ENCODE measurements at places on chromosomes 2 and 18.
A peak's percentile ranks its signal among the peaks of the same experiment; 100 is the strongest.

DNA sequence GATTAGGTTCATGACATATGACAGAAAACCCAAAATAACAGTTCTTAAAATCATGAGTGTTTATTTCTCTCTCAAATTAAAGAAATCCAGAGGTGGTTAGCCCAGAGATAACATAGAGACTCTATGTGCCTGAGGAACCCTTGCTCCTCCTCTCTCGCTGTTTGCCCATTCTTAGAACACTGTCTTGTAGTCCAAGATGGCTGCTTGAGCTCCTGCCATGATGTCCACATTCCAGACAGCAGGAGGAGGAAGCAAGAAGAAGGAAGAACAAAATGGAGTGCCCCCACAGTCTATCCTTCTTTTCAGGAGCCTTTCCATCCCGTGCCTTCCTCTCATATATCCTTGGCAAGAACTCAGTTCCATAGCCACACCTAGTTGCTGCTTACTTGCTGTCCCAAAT lies 13.9 kb upstream of the ST8SIA5 start:
- no peak for DNase-seq

DNA sequence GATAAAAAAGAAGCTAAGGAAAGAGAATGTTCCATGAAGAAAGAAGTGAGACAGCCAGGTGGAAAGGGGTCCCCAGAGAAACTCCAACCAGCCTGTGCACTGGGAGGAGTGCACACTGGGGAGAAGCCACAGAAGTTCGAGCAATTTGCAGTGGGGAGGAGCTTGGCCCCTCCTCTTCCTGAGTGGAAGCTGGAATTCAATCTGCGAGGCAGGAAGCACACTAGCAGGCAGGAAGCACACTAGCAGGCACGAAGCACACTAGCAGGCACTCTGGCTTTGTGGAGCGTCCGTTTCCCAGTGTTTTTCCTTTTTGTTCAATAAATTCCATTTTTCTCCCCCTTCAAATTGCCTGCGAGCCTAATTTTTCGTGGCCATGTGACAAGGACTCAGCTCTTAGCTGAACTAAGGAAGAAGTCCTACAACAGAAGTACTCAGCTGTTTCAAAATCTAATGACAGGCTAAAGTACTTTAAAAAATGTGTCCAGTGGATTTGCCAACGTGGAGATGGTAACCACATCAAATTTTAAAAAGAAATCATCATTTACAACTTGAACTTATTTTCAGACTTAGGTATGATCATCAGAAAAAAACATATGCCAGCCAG lies 21.4 kb upstream of the SPIRE1 start:
- no peak for DNase-seq

- no peak for DNase-seq
These were observed 45.3 kb downstream of the ZNF521 start for GRCh38 chr18:25306671-25307070.

DNA sequence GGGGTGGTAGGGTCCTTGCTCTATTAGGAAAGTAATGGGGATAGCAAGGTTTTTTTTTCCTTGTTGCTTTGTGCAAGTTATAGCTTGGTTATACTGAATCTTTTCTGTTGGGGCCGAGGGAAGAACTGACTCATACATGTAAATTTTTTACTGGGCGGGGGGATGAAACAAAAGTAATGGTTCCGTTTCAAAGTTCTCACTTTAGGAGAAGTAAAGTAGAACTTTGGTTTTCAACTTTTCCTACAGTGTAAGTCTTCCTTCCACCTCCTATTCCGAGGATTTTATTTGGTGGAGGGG lies 1.1 kb downstream of the AFTPH start:
- DNase-seq = peak; percentile 20

- no peak for DNase-seq
These were observed 124.8 kb upstream of the ITGB6 start for GRCh38 chr2:160324917-160325316.

DNA sequence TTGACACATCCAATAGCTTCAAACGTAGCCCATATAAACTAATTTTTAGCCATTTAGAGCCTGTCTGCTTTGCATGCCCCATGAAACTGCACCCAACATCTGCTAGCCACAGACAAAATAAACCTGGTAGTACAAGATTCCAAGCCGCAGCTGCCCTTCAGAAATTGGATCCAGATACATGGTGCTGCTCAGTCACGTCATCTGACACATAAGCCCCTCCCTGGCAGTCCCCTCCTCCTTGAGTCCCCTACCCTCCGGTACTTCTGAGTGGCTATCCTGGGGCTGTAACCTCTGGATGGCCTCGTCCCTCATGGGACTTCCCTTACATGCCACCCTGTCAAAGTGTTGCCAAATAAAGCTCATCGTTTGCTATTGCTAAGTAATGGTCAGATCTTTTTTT lies 33.8 kb downstream of the PROC start:
- DNase-seq = no peak

- no peak for DNase-seq
These were observed 244.3 kb downstream of the OSR1 start for GRCh38 chr2:19114126-19114525.

DNA sequence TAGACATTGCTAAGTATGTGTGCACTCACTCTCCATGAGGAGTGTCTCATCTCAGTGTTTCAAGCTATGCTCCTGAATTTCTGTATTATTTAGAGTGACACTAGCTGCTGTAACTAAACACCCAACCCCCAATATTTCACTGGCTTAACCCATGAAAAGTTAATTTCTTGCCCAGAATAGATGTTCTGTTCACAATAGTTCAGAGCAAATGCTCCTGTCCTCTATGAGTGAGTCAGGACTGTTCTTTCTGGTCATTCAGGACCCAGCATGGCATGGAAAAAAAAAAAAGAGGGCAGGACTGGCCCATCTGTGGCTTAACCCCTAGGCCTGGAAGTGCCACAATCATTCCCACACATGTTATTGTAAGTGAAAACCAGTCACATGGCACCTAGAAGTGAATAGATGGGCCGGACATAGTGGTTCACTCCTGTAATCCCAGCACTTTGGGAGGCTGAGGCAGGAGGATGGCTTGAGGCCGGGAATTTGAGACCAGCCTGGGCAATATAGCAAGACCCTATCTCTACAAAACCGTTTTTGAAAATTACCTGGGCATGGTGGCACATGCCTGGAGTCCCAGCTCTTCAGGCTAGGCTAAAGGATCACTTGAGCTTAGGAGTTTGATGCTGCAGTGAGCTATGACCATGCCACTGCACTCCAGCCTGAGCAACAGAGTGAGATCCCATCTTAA lies 663.6 kb downstream of the IRS1 start:
- DNase-seq = no peak

DNA sequence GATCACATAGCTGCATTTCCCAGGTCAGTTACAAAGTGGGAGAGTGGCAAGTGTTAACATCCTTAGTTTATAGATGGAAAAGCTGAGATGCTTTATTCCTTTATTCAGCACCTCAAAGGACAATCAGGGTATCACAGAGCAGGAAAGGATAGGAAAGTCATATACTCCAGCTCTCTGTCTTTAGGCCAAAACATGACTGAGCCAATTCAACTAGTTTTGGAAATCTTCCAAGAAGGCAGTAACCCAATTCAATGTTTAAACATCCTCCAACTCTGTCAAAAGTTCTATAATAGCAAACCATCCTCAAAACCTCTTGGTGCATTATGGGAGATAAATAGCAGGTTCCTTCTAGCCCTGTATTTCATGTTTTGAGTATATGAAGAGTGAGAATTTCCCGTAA lies 25.2 kb downstream of the CASP8 start:
- DNase-seq = no peak

GRCh38 chr18:77042583-77042982 lies 90.0 kb downstream of the MBP start:
- no peak for DNase-seq

DNA sequence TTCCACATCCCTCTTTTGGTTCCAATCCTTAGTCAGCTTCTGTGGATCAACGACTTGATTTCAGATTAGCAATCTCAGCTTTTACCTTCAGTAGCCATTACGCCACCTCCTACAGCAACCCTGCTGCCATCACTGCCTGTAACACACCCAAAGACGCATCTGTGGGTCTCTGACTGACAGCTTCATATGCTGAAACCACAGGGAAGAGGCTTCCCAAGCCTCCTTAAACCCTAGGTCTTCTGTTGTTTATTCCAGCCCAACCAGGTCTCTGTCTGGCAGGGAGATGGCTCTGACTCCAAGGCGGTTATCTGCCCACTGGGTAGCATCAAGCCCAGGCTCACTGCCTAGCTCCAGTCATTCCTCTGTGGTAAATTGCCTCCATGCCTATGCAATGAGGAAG lies 28.6 kb upstream of the TRIB2 start:
- DNase-seq = no peak

- no peak for DNase-seq
These were observed 23.7 kb downstream of the METTL8 start for GRCh38 chr2:171410101-171410500.
